ENCODE measurements at places on chromosomes 6 and 20.

DNA sequence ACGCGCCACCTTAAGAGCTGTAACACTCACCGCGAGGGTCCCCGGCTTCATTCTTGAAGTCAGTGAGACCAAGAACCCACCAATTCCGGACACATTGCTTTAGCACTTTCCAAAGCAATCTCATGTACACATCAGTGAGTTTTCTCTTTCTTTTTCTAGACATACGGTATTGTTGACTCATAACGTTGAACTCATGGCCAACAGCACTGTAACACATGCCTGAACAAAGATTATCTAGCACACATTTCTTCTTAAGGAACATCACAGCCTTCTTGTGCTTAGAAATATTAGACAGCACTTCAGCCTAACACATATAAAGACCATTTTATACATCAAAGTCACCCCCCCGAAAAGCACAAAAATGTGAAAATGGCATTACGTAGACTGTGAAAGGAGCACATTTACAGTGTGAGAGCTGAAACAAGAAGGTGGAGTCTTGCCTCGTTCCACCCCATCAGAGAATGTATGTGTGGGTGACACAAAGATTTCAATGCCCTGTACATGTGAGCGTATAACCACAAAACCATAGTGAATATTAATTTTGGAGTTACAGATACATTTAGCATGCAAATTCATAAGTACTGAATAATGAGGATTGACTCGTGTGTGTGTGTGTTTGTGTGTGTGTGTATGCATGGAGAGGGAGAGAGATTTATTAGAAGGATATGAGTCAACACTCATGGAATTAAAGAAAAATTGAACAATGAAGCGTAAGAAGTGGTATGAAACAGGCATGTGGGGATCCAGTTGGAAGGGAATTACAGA lies 134.1 kb downstream of the FAM83B start:
- no peak for DNase-seq

DNA sequence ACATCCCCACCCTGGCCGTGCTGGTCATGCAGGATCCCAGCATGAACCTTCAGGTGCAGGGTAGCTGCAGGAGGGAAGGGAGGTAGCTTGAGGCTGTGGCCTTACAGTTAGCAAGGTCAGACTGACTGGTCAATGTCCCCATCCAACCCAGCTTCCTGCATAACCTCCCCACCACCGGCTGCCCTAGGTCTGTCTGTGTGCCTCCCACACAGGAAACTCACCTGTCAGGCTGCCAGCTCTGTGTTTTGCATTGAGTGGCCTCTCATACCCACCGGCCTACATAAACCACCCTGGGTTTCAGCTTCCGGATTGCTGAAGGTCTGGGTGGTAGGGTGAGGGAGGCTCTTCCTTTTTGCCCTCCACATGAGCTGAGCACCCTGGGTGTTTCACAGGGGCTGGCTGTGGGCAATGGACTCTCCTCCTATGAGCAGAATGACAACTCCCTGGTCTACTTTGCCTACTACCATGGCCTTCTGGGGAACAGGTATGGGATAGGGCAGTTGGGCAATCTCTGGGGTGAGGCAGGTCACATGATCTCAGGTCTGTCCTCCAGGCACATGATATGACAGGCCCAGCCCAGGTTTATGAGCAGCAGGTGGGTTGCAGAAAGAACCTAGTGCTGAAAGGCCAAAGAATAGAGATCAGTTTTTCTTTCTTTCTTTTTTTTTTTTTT lies 1.8 kb downstream of the CTSA start:
- no peak for DNase-seq

DNA sequence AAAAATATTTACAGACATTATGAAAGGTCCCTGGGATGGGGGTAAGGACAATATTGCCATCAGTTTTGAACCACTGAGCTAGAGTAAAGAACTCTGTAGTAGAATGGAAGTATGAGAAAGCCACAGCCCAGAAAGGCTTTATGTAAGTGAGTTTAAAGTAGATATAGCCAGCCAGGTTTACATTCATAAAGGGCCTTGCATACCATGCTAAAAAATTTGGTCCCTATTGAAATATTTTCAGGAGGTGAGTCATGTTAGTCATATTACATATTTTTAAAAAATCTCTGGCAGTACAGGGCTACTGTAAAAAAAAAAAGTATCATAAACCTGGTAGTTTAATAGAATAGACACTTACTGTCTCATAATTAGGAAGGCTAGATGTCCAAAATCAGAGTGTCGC lies 3.5 kb downstream of the ZKSCAN8 start:
- DNase-seq, result no peak

GRCh38 chr6:71513036-71513435 lies 224.4 kb downstream of the OGFRL1 start:
- DNase-seq, result no peak

- no peak for DNase-seq
These were observed 89.1 kb upstream of the TAB2 start for GRCh38 chr6:149228311-149228955.

- DNase-seq, result no peak
These were observed 61.5 kb downstream of the COL12A1 start for GRCh38 chr6:75144386-75144785.

GRCh38 chr6:39243809-39244208 lies 14.5 kb upstream of the KCNK5 start:
- DNase-seq, result no peak

DNA sequence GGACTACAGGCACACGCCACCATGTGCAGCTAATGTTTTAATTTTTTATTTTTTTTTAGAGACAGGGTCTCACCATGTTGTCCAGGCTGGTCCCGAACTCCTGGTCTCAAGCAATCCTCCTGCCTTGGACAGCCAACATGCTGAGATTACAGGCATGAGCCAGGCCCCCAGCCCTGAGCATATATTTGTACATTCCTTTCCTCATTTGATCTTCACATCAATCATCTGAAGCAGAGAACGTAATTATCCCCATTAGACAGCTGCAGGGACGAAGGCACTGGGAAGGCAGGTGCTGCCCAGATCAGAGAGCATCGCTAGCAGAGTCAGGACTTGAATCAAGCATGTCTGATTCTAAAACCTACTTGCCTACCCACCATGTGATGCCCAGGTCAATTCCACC lies 41.0 kb upstream of the SIRPA start:
- peak; percentile 70 for DNase-seq

DNA sequence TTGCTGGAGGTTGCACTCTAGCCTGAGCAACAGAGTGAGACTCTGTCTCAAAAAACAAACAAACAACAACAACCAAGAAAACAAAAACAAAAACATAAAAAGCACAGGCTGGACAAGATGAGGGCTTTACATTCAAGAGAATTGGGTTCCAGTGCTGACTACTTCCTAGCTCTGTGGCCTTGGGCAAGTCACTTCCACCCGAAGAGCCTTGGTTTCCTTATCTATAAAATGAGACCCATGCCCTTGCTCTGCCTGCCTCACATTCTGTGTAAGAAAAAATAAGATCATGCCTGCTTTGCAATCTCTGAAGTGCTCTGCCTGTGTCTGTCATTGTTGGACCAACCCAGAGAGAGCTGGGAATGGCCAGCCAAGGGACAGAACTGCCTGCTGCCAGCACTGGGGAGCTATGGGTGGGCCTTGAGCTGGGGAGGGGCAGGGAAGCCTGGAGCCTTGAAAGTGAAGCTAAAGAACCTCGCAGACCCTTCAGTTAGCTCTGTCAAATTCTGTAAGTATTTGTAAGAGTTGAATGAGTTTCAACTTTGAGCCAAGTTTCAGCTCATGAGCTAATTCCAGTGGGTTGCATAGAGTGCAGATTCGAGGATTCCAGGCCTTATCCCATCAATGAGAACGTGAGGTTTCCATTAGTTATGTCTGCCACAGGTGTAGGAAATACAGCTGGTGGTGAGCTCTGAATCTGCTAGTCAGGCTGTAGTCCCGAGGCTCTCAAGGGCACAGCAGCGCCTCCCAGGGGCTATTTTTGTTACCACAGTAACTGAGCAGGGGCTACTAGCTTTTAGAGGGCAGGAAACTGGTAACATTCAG lies 93.2 kb downstream of the DLGAP4 start:
- no peak for DNase-seq

DNA sequence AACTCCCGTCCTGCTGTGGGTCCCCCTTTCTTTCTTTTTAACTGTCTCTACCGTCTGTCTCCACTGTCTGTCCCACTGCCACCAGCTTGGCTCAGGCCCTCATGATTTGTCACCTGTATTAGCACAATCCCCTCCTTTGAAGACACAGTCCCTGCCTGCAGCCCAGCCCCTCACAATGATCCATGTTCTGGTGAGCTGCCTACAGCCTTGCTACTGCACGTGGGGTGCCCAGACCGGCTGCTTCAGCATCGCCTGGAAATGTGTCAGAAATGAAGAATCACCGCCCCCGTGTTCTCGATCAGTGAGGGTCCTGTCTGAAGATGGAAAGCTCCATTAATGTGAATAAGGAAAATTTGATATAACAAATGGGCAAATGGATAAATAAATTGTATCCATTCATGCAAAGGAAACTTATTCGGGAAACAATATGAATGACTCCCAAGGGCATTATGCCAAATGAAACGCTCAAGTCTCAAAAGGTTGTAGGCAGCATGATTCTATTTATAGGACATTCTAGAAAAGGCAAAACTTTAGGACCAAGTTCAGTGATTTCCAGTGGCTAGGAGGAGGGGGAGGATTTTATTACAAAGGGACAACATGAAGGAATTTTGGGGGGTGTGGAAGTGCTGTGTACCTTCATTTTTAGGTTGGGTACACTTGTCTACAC lies 59.4 kb upstream of the CD83 start:
- no peak for DNase-seq

DNA sequence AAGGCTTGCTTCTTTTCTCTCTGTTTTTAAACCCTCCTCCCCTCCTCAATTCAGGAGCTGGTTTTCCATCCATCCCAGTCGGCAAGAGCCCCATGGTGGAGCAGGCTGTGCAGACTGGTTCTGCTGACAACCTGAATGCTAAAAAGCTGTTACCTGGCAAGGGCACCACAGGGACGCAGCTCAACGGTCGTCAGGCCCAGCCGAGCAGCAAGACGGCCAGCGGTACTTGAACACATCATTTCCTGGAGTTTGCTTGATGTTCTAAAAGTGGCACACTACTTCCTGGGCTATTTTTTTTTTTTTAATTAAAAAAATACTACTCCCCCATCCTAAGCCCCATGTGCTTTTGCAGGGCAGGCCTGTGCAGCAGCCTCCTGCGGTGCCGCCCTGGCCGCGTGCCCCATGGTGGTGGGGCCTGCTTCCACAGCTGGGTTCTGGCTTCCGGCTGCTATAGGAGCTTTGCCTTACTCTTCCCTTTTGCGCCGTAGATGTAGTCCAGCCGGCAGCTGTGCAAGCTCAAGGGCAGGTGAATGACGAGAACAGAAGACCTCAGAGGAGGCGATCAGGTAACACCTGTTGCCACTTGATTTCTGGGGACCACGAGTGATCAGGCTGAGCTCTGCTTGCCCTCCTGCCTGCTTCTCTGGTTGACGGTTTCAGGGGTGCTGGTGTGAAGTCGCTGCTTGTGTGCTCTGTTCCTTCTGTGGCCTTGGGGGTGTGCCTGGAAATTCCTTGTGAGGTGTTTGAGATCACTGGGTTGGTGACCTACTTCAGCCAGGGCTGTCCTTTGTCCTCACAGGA lies 7.7 kb downstream of the LSM14B start:
- DNase-seq, result no peak

DNA sequence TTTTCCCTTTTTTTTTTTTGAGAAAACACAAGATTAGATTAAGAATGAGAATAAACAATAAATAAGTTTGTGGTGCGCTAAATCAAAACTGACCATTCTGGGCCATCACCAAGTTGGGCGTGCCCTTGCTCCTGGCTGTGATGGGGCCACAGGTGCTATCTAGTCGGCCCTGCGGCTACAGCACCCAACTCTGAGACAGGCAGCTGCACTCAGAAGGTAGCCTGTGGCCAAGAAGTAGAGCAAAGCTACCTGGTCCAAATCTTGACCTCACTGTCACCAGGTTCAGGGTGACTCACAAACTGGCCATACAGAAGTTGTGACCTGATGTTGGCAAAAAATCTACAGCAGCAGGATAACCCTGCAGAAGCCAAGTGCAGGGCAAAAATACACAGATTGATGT lies 3.4 kb downstream of the TXNDC5 start:
- DNase-seq, result no peak

GRCh38 chr6:90701146-90701781 lies 114.4 kb upstream of the MAP3K7 start:
- no peak for DNase-seq

DNA sequence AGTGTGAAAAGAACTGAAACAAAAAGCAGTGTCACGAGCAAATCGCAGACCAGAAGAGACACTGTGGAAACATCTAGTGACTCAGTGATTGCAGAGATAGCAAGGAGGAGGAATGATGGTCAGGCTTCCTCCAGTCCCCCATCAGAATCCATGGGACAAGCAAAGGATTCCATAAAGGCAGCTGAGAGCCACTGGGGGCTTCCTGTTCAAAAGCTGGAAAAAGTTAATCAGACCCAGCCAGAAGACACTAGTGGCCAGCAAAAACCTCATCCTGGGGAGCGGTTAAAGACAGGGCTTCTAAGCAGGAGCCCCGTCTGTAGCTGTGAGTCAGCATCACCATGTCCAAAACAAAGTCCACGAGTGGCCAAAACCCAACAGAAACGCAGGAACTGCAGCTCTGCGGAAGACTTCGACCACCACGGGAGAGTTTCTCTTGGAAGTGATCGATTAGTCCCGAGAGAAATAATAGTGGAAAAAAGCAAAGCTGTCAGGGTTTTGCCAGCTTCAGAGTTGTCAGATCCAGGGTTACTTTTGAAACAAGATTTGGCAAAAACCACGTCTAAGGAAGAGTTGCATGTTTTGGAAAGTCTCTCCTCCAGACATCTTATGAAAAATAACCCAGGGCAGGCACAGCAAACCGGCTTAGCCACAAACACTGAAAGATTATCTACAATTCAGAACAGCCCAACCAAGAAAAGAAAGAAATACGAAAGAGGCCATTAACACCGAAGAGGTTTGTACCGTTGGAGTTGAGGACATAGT lies 51.0 kb downstream of the JAG1 start:
- DNase-seq, result no peak

GRCh38 chr6:25883991-25884390 lies 9.9 kb upstream of the SLC17A3 start:
- no peak for DNase-seq

DNA sequence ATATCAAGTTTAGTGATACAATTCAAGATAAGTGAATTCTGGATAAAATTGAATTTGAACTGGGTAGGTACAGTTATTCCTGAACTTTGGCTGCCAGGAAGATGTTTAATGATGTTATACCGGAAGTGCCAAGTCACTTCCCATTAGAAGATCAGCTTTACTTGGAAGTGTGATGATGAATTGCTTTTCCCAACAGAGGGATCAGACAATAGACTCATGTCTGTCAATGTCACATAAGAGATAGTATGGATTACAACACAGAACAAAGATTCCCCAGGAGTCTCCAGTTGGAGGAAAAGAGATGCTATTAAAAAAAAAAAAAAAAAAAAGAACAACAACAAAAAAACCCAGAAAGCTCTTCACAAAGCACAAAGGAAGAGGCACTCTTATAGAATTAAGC lies 497.9 kb upstream of the EPHA7 start:
- DNase-seq, result no peak

DNA sequence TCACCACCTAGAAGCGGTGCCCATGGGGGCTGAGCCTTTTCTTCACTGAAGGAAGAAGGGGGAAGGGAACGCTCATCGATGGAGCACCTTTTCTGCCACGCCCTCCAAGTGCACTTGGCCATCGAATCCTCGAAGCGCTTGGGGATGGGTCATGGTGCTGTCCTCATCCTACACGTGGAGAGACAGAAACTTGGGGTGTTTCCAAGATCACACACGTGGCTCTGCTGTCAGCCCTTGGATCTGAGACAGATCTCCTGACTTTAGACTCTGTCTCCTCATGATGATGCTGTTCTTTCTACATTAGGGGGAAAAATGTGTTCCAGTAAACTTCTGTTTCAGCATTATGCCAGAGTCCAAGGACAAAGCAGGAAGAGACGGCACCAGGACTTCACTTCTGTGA lies 78.5 kb downstream of the SYNDIG1 start:
- DNase-seq, result no peak

Measured in NCI-H1105 (cell line).